HS-27A (cell line): ENCODE measurements at places on chromosomes 16 and 17.

GRCh38 chr17:38867968-38868816, 1.7 kb upstream of the LASP1 start:
- DNase-seq: no peak

DNA sequence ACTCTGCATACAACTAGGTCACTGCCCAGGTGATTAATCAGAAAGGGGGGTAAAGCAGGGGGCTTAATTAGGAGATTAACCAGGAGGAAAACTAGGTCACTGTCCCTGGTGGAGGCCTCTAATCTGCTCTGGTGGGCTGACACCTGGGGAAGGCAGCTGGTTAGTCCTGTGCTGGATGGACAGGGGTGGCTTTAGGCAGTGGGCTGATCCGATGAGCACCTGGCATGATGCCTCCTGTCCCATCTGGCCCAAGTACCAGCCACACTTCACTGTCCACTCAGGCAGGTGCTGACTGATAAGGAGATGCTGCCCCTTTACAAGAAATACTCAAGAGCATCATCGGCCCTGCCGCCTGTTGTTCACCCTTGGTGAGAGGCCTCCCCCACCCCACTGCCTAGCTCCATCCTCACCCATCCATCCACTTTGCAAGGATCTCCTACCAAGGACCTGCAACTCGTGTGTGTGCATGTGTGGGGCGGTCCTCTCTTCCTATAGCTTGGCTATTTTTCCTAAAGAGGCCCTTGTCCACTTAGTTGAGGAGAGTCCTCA, 13.8 kb upstream of the RCVRN start:
- DNase-seq: no peak

DNA sequence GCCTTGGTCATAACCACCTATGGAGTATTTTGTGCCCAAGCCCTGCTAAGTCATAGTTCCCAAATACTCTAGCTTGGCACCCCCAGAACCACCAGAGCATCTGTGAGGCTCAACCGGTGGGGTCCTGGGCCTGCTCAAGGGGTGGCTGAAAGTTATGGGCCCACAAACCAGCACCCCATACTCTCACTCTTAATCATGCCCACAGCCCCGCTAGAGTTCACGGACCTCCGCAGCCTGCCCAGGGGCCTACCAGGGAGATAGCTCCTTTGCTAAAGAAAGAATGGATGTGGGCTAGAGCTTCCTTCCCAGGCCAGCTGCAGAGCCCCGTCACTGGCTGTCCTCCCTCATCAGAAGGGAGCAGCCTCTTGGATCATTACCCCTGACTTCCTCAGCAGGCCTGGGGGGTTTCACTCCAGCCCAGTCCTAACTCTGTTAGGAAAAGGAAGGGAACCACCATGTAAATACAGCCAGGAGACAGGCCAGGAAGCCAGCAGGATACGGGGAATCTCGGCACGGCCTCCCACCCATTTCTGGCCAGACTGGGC, 1.4 kb downstream of the GIT1 start:
- DNase-seq: no peak

- no peak for DNase-seq
Measured at GRCh38 chr17:75808549-75808904, 23.9 kb downstream of the UNK start.

GRCh38 chr16:89485701-89486246, 4.6 kb downstream of the ANKRD11 start:
- DNase-seq: no peak

DNA sequence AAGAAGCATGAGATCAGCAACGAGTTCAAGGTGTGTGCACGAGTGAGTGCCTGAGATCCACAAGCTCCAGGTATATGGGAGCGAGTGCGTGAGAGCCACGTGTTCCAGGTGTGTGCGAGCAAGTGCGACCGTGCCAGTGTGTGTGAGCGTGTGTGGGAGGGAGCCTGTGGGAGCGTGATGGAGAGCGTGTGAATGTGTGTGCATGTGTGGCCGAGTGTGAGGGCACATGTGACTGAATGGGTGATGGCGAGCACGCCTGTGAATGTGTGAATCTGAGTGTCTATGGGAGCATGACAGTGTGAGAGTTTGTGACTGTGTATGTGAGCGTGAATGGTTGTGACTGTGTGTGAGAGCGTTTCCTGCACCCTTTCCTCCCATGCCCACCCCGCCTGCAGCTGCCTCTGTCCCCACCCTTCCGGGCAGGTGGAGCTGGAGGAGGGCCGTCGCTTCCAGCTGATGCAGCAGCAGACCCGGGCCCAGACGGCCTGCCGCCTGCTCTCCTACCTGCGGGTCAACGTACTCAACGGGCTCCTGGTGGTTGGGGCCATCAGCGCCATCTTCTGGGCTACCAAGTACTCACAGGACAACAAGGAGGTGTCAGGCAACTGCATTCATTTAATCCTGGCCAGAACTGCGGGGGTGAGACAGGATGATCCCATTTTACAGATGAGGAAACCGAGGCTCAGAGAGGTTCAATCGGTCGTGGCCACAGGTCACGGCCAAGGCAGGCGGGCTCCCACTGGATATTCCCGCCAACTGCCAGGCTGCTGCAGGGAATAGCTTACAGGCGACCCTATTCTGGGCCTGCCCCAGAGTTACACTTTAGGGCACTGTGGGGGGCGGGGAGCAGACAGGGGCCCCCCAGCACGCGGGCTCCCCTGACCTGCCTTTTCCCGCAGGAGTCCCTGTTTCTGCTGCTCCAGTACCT, 3.7 kb downstream of the TMC8 start:
- no peak for DNase-seq

DNA sequence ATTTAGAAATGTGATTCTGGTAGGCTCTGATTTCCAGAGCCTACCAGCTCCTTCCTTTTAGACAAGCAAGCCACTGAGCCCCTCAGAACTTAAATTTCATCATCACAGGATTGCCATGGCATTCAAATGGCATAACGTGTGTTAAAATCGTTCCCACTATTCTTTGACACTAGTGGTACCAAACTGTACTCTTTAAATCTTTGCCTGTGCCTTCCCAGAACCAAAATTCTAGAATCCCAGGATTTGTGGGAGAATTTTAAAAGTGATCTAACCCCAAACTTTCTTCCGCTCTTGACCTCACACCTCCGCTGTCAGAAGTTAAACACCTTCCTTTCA, 287 bp upstream of the INTS2 start:
- DNase-seq: no peak

DNA sequence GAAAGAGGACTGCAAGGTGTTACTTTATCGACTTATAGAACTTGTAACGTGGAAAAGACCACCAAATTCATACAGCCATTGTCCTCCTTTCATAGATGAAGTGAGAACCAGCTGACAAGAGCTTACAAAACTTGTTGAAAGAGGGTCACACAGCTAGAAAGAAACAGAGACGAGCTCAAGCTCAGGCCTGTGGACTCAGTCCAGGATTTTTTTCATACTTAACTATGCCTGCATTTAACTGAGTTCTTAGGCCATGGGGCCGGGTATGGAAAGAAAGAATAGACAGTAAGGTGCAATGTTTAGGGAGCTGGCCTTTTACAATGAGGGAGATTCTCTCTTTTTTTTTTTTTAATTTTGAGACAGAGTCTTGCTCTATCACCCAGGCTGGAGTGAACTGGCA, 106.1 kb downstream of the ADAMTS18 start:
- no peak for DNase-seq

GRCh38 chr17:9519583-9520272, 55.9 kb downstream of the STX8 start:
- DNase-seq: no peak

GRCh38 chr16:4179020-4179419, 62.8 kb upstream of the ADCY9 start:
- no peak for DNase-seq

GRCh38 chr16:50644245-50644644, 36.9 kb downstream of the SNX20 start:
- DNase-seq: no peak

- no peak for DNase-seq
Measured at GRCh38 chr16:19846436-19846835, 38.2 kb downstream of the GPRC5B start.

DNA sequence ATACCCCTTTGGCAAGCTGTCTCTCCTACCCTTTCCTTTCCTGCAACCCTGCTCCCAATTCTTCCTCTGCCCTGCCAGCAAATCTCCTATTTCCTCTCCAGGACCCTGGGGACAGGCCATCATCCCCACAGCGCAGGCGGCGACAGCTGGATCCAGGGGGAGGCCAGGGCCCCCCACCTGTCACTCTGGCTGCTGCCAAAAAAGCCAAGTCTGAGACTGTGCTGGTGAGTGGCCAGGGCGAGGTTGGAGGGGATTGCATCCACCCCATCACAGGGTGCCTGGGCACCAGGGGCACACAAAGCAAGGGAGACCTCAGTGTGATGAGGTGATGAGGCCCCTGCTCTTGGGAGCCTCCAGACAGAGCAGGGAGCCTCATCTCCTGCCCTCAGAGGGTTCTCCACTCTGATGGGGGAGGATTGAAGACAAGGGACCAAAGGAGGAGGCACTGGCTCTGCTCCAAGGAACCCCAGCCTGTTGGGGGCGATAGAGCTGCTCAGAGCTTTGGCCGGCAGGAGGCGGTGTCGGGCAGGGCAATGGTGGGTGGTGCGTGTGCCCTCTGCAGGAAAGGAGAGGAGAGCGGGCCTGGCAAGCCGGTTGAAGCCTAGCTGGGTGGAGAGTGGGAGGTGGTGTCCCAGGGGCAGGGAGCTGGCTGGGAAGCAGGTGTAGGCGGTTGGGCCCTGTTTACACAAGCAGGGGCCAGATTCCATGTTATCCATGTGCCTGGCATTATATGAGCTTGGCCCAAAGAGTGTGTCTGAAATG, 15.6 kb upstream of the PDK2 start:
- no peak for DNase-seq

- DNase-seq: no peak
Measured at GRCh38 chr16:50627419-50627818, 53.7 kb downstream of the SNX20 start.

DNA sequence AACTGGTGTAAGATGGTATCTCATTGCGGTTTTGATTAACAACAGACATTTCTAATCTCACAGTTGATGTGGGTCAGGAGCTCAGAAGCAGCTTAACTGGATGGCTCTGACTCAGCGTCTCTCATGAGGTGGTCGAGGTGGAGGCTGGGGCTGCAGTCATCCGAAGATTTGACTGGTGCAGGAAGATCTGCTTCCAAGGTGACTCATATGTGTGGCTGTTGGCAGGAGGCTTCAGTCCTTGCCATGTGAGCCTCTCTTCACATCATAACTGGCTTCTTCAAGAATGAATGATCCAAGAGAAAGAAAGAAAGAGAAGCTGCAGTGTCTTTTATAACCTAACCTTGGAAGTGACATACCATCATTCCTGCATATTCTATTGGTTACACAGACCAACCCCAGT, 376.1 kb downstream of the SEC14L1 start:
- no peak for DNase-seq

- no peak for DNase-seq
Measured at GRCh38 chr17:69447726-69448125, 33.2 kb downstream of the MAP2K6 start.

GRCh38 chr17:81003711-81004475, 12.3 kb downstream of the CHMP6 start:
- no peak for DNase-seq

DNA sequence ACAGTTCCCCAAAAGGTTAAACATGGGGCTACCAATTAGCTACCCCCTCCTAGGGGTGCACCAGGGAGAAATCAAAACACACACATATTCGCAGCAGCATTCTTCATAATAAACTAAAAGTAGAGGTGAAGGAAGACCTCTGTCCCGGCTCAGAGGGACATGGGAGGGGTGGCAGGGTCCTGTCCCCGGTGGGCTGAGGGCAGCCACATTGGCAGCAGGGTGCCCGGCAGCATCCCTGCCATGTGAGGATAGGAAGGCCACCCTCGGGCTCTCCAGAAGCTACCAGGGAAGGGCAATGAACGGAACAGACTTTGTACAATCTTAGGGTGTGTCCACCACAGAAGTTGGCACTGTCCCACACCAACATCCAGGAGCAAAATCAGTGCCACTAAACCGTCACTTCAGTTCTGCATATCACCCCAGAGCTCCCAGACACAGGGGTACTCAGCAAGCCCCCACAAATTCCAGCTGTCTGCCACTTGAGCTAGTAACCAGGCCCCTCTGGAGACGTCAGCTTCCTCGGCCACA, 3.1 kb upstream of the DNAH17 start:
- no peak for DNase-seq

DNA sequence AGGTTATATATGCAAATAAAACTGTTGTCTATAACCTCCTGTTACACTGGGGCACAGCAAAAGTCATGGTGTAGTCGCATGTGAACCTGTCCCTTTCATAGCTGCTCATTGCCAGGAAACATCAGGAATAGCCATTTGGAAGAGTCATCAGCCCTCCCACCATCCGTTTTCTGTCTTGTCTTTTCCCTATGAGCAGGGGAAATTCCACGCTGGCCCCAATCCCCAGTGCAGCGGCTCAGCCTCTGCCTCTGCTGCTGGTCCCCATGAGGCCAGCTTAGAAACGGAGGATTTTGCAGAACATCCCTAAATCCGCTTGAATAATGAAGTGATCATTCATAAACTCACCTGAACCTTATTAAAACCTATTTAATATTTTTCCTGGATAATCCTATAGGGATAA, 10.5 kb downstream of the MAPT start:
- no peak for DNase-seq

GRCh38 chr16:58615280-58615679, 14.3 kb downstream of the CNOT1 start:
- no peak for DNase-seq

DNA sequence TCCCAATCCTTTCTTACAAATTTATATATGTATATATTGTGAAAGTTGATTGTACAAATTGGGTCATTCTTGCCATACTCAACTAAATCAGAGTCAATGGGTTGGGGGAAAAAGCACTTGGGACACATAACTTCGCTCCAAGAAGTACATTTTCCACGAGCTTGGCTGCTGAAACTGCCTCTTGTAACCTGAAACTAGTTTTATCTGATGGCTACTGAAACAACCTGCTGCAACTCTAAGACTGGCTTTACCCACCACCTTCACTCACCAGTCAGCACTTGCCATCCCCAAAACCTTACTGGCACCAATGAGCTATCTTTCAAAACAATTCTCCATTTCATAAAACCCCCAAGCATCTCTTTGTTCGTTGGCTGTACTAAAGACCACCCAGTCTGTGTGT, 14.5 kb upstream of the MYCBPAP start:
- DNase-seq: no peak

GRCh38 chr17:62581764-62582163, 45.7 kb upstream of the MRC2 start:
- DNase-seq: no peak

DNA sequence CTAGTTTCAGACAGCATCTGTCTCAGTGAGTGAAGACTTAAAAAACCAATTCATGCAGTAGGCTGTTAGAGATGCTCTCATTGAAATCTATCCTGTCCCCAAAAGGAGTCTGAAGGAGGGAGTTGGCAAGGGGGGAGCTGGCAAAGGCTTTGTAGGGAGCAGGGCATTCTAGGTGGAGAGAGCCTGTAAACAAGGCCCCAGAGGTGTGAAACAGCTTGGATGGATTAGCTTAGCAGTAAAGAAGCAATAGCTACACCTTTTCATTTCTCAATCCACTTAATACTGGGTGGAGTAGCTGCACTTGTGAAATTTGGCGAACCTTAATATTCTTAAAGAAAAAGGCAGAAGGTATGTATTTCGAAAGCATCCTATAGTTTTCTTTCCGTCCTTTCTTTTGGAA, 61.8 kb downstream of the KSR1 start:
- no peak for DNase-seq

GRCh38 chr17:43118679-43119615, 6.2 kb downstream of the BRCA1 start:
- DNase-seq: no peak
